Activated T-helper 9 cell treated with anti-CD3 and anti-CD28 coated beads, Interleukin-2, amount 50 U/mL, for 16 hours (primary cell): ENCODE measurements at places on chromosomes 1 and 21.
A peak's percentile ranks its signal among the peaks of the same experiment; 100 is the strongest.

DNA sequence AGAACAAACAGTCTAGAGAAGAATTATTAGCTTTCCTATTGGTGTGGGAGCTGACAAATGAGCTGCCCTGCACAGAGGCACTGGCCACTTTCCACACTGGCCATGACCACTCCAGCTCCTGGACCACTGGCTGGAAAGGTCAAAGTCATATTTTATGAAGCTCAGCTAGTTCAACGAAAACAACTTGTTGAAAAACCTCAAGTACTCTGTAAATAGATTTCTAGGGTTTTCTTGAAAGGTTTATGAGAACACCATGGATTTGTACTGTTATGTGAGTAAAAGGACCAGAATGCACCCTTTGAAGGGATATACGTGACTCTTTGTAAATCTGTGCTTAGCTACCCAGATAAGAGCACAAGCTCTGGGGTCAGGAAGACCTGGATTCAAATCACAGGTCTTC lies 54.5 kb upstream of the FGGY start:
- DNase-seq: no peak

- DNase-seq: peak; percentile 30
These were observed 38.2 kb upstream of the WASF2 start for GRCh38 chr1:27527890-27528817.

- DNase-seq: no peak
These were observed 46.7 kb downstream of the RPRD2 start for GRCh38 chr1:150410582-150411101.

GRCh38 chr1:9593147-9593491 lies 4.4 kb downstream of the TMEM201 start:
- DNase-seq: no peak

GRCh38 chr1:177981200-177981599 lies 11.3 kb upstream of the SEC16B start:
- no peak for DNase-seq

GRCh38 chr1:92711473-92712165 lies 73.3 kb downstream of the EVI5 start:
- DNase-seq: no peak

GRCh38 chr1:180975551-180975950 lies 47.1 kb downstream of the STX6 start:
- no peak for DNase-seq

GRCh38 chr21:36693489-36694030 lies 5.4 kb upstream of the SIM2 start:
- no peak for DNase-seq

DNA sequence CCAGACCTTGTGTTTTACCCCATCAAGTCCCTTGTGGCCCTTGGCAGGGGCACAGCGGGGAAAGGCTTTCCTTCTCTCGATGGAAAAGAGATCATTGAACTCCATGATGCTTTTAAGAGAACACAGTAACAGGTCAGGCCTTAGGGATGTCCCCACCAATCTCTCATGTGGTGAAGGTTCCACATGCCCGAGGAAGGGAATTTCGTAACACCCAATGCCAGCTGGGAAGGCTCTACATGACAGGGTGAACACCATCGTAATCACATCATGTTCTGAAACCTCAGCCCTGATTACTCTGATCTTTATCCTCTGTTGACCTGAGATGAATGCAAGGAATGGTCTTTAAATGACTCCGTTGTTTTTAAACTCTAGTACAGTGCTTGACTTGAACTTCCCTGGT lies 105.5 kb upstream of the SPAG17 start:
- DNase-seq: no peak

DNA sequence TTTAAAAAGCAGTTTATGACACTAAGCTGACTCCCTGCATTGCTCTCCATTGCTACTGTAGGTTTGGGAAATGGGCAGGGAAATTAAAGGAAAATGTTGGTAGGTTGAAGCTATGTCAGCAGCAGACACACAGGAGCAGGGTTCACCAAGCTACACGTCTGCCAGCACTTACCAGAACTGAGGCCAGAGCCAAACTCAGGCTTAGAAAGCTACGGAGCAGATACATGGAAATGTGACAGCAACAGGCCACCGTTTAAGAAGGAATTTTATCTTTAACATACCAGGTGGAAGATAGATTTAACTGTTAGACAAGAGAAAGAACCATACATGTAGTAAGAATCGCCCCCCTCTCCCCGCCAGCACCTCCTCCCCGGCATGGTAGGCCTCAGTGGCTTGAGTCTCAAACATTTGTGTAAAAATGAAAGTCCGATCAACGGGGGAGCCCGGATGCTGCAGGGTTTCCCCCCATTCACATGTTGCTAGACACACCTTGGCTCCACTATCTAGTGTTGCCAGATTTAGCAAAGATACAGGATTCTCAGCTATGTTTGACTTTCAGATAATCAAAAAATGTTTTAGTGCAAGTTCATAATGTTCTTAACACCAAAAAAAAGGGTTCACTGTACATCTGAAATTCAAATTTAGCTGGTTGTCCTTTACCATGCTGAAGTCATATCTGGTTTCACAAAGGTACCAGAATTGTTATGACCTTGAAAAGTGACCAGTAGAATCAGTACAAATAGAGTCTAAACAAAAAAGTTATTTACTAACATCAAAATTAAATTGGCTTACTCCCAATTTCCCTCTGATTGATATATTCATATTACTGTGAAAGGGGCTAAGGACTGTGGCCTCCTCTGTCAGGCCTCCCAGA lies 6.7 kb downstream of the OR2T11 start:
- DNase-seq: no peak

- peak; percentile 55 for DNase-seq
These were observed 8.8 kb upstream of the FGR start for GRCh38 chr1:27643600-27644368.

DNA sequence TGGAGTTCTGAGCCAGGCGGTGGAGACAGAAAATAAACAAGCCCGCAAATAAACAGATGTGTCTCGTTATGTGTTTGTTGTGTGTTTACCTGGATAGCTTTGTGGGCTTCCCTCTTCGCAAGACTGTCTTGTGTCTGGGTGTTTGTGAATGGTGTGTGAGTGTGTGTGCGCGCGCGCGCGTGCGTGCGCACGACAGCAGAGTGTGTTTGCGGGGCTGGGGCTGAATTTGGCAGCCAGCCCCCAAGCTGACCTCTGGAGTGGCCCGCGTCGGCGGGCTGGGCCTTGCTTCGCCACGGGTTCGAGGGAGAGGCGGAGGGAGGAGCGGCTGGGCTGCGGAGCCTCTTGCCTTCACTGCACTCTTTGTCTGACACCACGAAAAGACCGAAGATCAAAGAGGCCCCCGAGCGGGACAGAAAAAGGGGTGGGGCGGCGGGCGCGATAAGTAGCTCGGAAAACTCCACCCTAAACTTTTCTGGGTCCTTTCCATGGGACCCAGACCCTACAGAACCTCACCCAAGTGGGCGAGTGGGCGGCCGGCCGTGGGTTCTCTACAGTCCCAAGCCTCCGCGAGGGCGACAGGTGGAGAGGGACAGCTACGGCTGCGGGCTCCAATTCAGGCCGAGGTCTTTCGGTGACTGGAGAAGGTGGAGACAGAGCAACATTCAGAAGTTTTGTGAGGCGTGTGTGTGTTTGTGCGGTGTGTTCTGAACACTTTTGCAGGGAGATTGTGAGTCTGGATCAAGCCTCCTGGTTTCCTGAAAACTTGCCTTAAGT lies 14.5 kb downstream of the PAX7 start:
- DNase-seq: no peak

DNA sequence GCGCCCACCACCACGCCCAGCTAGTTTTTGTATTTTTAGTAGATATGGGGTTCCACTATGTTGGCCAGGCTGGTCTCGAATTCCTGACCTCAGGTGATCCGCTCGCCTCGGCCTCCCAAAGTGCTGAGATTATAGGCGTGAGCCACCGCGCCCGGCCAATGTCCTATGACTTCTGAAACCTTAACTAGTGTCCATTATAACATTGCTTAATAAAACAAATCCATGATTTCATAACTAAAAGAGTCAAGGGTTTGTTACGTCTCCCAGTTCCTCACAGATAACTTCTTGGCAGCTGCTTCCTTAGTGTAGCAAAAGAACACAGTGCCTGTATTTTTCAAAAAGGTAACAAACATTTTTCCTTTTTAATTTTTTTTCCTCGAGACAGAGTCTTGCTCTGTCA lies 53.6 kb downstream of the FBXO42 start:
- no peak for DNase-seq

- DNase-seq: no peak
These were observed 20.5 kb upstream of the SIPA1L2 start for GRCh38 chr1:232650418-232650817.

DNA sequence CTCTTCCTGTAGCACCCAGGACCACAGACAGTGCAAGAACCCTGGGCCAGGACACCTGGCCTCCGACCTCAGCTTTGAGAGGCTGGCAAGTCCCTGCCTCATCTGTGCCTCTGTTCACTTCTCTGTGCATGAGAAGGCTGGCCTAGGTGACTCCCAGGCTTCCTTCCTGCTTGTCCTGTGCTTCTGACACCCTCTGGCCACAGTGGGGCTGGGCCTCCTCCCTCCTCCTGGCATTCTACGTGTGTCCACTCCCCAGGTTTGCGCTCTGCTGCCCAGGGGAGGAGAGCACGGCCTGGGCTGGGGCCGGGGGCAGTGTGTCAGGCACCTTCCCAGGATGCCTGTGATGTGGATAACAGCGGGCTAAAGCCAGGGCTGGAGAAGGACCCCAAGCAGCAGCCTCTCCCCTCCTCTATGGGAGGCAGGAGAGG lies 30.3 kb upstream of the PKP1 start:
- no peak for DNase-seq

DNA sequence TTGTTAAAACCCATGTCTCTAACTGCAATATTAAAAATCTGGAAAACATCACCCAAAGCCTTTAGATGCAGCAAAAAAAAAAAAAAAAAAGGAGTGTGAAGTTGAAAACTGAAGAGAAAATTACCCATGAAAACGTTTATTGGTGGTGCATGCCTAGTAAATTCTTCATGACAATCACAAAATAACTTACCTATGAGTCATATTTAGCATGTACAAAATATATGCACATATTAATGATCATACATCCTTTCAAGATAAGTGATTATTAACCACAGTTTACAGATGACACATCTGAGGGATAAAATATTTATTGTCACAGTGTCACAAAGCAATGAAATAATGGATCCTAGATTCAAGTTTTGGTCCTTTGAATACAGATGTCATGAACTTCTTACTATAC lies 505.2 kb upstream of the NR5A2 start:
- DNase-seq: no peak

- no peak for DNase-seq
These were observed 73.3 kb downstream of the HSF2BP start for GRCh38 chr21:43585924-43586413.

DNA sequence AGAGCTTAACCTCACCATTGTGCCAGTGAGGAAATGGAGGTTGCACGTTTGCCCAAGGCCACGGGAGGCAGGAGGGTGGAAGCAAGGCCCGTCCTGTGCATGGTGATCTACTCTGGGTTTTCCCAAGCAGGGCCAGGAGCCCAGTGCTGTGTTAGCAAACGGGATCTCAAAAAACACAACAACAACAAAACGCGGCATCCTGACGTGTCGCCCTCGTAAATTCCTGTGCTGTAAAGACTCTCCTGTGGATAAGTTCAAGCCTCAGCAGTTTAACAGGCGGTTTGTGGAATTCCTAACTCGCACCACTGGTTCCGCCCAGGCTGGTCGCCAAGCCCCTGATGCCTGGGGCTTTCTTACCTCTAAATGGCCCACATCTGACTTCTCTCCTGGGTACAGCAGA lies 39.1 kb downstream of the TFF3 start:
- DNase-seq: no peak

GRCh38 chr1:205147191-205147835 lies 25.5 kb upstream of the RBBP5 start:
- no peak for DNase-seq

GRCh38 chr1:29758781-29759499 lies 522.6 kb downstream of the PTPRU start:
- DNase-seq: no peak

GRCh38 chr1:9869831-9870251 lies 40.2 kb downstream of the CTNNBIP1 start:
- no peak for DNase-seq

GRCh38 chr1:115426231-115426771 lies 88.3 kb upstream of the NGF start:
- DNase-seq: no peak

DNA sequence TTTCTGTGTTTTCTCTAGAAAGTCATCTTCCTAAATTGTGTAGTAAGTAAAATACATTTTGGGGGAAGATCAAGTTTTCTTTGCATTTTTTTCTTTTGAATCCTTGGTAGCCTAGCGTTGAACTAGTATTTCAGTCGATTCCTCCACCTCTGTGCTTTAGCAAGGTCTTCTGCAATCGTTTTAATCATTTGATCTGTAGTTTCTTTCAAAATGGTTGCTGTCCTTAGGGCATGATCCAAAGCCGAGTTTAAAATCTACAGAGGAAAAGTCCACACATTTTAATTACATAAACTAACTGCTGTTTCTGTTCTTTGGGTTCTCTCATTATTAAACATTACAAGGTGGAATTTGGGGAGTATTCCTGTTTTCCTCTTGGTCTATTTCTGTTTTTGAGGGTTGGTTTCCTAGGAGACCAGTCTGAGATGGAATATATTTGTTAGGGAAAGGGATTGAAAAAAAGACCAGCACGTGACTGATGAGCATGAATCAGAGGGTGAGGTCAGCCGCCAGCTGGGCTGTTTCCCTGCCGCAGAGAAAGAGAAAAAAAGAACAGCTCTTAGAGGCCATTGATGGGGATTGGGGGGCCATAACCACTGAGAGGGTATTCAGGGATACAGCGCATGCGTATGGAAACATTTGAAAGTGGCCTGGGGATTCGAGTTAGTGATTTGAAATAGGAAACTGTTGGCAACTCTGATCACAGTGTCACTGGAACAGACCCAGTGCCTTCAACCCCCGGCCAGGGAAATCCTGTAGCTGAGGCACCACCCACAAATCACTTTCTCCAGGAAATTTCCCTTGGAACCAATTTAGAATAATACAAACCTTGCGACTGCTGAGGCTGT lies 40.6 kb downstream of the AKNAD1 start:
- DNase-seq: no peak

GRCh38 chr1:183198463-183198862 lies 12.4 kb downstream of the LAMC2 start:
- no peak for DNase-seq

GRCh38 chr1:30610917-30611316 lies 112.5 kb downstream of the MATN1 start:
- no peak for DNase-seq

DNA sequence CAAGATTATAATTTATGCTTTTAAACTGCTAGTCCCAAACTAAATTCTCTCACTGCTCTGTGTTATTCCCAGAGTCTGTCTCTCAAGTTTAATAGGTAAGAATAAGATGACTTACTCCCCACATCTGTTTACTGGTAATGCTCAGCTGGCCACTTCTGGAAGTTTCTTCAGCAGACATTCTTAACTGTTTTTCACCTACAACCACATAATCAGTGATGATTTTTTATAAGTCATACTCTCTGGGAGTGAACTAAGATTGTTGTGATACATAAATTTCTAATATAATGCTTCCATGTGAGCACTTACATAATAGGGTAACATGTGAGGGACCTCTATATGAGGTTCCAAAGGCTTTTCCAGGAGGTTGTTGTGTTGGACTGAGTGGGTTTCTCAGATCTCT lies 8.7 kb downstream of the SLAMF7 start:
- DNase-seq: no peak

GRCh38 chr1:155960081-155960745 lies 18.1 kb downstream of the ARHGEF2 start:
- DNase-seq: no peak
